Left ventricle myocardium superior (tissue), 1 donor: ENCODE measurements at places on chromosomes 12 and 14. TPM values are rescaled to one million over a fixed set of nuclear protein-coding genes. Genes with fewer than 3 reads are reported as not detected.

GRCh38 chr12:48340943-48341342, 9.8 kb downstream of the ZNF641 start:
- no peak for DNase-seq

DNA sequence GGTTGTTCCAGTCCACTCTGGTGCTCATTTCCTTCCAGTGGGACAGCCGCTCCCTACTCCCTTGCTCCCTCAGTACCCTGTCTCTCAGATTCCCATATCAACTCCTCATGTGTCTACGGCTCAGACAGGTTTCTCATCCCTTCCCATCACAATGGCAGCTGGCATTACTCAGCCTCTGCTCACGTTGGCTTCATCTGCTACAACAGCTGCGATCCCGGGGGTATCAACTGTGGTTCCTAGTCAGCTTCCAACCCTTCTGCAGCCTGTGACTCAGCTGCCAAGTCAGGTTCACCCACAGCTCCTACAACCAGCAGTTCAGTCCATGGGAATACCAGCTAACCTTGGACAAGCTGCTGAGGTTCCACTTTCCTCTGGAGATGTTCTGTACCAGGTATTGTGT, 69.9 kb downstream of the RAD52 start:
- DNase-seq = no peak

GRCh38 chr12:78787576-78787975, 77.0 kb upstream of the SYT1 start:
- no peak for DNase-seq

- DNase-seq = no peak
These were observed 32.4 kb downstream of the BLTP3B start for GRCh38 chr12:100110276-100110675.

DNA sequence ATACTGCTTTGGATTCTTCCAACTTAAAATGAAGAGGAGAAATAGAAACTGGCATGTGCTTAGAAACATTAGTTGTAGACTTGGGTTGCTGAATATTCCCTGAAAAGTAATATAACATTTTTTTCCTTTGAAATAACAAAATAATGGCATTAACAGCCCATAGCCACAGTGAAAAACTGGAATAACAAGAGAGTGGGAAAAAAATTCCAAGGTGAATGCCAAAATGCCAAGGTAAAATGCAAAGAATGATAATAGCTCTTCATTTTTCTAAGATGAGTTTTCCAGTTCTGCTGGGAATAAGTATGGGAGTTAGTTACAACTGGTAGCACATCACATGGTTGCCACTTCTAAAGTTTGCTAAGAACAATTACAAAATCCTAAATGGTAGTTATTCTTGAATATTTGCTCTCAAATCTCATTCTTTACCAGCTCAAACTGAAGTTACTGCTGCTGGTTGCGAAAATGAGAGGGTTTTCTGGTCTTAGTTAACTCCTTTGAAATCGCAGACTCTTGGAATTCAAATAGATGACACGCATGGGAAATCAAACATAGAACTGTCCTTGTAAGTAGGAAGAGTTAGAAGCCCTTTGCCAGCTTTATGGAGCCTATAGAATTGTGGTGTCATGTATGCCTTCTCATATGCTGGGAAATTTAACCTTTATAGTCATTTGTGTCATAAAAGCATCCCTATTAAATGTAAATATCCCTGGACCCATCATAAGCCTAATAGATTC, 165.0 kb upstream of the DCN start:
- no peak for DNase-seq

The ATN1 gene
- 83.1 TPM for total RNA-seq

GRCh38 chr12:75704664-75705063, 193.3 kb upstream of the KRR1 start:
- DNase-seq = no peak

DNA sequence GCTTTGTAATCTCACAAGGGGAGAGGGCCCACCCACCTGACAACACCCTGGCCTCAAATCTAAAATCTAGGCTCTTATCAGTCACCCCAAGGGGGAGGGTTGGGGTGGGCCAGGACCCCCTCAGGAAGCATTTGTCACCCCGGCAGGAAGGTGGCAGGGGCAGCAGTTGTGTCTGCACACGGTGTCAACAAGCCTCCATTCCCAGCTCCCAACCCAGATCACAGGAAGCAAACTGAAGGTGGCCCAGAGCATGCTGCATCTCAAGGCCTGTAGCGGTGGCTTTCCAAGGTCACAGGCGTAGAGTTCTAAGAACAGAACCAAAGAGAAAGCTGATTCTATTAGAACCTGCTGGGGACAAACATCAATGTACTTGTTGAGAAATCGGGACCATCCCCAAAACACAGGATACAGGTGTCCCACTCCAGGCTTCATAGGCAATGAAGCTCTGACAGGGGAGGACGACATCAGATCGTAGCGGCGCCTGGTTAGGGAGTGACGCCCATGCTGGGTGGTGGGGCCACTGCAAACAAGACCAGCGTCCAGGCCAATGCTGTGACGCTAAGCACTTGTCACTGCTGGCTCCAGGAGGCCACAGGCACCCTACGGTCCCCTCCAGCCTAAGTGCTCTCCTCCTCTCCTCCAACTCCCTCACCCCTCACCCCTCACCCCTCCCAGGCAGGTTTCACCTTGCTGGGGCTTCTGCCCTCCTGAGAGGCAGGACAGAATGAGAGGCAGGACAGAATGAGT, 52.9 kb downstream of the CCDC88C start:
- DNase-seq = no peak

DNA sequence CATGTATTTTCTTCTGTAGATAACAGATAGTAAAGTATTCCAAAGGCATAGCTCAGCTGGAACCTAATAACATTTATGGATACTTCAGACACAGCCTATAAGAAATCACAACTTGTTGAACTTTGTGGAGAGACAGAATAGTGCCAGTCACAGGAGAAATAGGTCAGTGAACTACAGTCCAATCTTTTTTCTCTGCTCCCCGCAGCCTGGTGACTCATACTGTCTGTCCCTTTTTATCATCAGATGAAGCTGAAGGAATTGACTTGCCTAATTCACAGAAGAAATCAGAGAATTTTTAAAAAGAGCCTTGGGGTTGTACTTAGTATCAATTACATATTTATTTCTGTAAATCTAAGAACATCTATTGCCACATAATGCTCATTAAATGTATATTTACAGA, 222.3 kb downstream of the ALG10 start:
- DNase-seq = no peak

- DNase-seq = no peak
These were observed 47.4 kb downstream of the AVPR1A start for GRCh38 chr12:63103494-63104131.

- DNase-seq = no peak
These were observed 111.9 kb downstream of the SLC41A2 start for GRCh38 chr12:104846056-104846767.

The MYH7 gene
- 12,717 TPM for total RNA-seq

The PAH gene
- total RNA-seq = not detected

- peak; percentile 18 for DNase-seq
These were observed 9.2 kb downstream of the ZFP36L1 start for GRCh38 chr14:68783408-68784225.

- DNase-seq = no peak
These were observed 7.6 kb downstream of the TMEM179 start for GRCh38 chr14:104596927-104597351.

The HOXC9 gene
- total RNA-seq = not detected

DNA sequence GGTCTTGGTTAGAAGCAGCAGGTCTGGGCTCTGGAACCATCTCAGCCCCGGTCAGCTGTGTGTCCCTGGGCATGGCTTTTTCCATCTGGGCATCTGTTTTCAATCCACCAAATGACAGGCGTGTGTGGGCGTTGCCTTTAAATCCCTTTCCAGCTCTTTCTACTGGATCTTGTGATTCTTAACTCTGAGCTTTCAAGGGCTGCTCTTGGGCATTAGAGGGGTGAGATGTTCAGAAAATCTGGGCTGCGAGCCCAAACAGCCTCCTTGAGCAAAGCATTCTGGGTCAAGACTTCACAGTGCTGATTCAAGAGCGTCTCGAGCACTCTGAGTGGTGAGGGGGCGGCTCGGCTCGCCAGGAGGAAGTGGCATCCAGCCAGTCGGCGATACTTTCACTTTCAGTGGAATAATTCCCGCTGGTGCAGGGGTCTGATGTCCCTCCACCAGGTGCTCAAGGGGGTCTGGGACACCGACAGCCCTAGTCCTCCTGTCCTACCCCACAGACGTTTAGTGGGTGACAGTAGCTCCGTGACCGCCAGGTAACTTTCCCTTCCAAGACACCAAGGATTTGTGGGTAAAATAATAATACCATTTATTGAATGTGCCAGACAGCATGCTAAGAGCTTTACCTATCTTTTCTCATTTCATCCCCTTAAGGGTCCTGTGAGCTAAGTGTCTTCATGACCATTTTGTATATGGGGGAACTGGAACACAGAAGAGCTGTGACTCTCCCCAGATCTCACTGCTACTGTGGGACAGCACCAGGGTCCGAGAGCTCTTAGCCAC, 114.0 kb downstream of the PLXNC1 start:
- DNase-seq = peak; percentile 86

DNA sequence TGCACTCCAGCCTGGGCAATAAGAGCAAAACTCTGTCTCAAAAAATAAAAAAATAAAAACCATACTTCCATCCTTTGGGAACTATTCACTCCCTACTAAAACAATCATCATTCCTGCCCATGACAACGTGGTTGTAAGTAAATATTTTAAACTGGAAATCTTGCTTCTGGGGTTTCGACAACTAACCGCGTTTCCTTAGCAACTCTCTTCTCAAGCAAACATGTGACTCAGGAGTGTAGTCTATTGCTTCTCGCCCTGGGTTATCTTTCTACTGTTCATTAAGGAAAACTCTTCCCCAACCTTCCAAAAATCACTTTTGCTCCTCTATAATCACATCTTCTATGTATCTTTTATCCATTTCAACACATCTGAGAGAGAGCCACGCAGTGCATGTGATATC, 21.8 kb downstream of the APPL2 start:
- DNase-seq = no peak

GRCh38 chr12:10205220-10205807, 7.4 kb upstream of the GABARAPL1 start:
- DNase-seq = no peak

The DEGS2 gene
- total RNA-seq = not detected

The COX8C gene
- total RNA-seq = 0.55 TPM

DNA sequence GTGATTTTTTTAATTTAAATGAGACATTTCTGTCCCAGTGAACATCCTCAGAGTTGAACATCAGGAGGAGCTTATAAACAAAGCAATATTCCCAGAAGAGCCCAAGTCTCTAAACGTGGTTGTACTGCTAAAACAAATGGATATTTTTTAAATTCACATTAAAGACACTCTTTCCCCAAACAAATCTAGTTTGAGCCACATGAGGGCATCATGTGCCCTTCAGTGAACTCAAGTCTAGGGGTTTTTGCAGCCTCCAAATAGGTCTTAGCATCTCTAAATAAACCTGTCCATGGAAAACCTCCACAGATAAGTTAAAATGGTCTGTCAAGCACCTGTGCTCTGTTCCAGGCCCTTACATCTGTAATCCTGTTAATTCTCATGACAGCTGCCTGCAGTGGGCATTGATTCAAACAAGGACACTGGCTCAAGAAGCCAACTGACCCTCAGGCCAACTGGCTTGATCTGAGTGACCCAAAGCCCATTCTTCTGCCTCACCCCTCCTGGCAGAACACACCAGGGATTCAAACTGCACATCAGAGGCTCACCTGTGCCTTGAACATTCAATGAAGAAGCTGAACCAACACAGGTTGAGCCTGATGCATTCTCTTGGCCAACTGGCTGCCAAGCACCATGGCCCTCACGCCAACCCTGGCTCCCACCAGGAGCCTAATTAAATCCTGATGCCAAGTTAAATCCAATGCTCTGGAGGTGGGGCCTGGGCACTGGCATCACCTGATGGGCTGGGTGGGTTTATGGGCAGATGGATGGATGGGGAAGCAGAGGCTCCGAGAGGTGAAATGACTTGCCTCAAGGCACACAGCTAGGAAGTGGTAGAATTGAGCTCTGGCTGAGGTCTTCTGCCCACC, 8.6 kb downstream of the ISCU start:
- no peak for DNase-seq

The VRTN gene
- total RNA-seq = not detected
